ENCODE measurements at places on chromosomes 3 and 15. TPM values are rescaled to one million over a fixed set of nuclear protein-coding genes. Genes with fewer than 3 reads are reported as not detected.

Gene CORO2B
- total RNA-seq, result 43.0 TPM

Gene TRH
- 14.0 TPM for total RNA-seq

Gene MPI
- 106 TPM for total RNA-seq

Gene NOX5
- 0.55 TPM for total RNA-seq

Gene CPB1
- 6.6 TPM for total RNA-seq

Gene KCNMB3
- 4.9 TPM for total RNA-seq

Gene UNC13C
- total RNA-seq, result 67.3 TPM

Gene BFSP2
- 299 TPM for total RNA-seq

Gene PIGB
- 9.1 TPM for total RNA-seq

Gene IL16
- total RNA-seq, result 7.1 TPM

Gene P2RY13
- 0.55 TPM for total RNA-seq

Gene ATP6V1A
- total RNA-seq, result 111 TPM

Gene TMC3
- total RNA-seq, result 0.22 TPM

Gene LRRC57
- 43.7 TPM for total RNA-seq

Gene GOLGA8S
- total RNA-seq, result 0.82 TPM

Gene NEO1
- 83.9 TPM for total RNA-seq

Gene BTLA
- not detected for total RNA-seq

Gene IGSF11
- 51.5 TPM for total RNA-seq

Measured in camera-type eye (tissue), 1 donor.